DND-41 (cell line): ENCODE measurements at places on chromosomes 2 and 18.

GRCh38 chr2:39359453-39360038 is 77.5 kb downstream of the MAP4K3 start:
- DNase-seq: peak; percentile 17

DNA sequence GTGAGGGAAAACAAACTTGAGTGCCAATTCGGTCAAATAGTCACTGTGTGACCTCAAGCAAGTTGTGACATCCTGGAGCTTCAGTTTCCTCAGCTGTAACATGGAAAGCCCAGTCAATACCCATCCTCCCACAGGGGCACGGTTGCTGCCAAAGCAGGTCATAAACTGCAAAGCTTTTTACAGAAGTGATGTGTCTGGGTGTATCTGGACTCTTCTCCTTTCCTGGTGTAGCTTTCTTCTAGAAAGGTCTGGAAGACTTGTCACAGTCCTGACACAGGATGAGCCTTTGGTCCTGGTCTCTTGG is 4.2 kb upstream of the AFF3 start:
- DNase-seq: no peak

GRCh38 chr2:8550481-8550880 is 131.4 kb upstream of the ID2 start:
- DNase-seq: no peak

GRCh38 chr2:109144271-109144670 is 15.3 kb downstream of the SH3RF3 start:
- peak; percentile 25 for DNase-seq

GRCh38 chr2:238489431-238489830 is 62.7 kb downstream of the ASB1 start:
- DNase-seq: no peak

- no peak for DNase-seq
These were observed 1296.7 kb downstream of the SUCLG1 start for GRCh38 chr2:83162421-83162820.

DNA sequence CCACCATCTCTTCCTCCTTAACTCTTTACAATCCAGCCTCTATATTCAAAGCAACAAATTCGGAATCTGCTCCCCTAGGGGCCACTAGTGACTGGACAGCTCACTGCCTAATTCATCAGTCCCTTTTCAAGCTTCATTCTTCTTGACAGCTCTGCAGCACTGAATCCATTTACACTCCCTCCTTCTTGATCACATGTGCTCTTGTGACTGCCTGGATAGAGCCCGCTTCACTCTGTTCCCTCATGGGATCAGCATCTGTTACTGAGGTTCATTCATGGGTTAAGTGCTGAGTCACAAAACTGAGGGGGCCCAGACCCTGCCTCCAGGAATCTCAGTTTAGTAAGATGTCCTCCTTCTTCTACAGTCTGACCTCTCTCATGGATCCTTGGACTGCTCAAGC is 81.5 kb downstream of the CYRIA start:
- DNase-seq: no peak

DNA sequence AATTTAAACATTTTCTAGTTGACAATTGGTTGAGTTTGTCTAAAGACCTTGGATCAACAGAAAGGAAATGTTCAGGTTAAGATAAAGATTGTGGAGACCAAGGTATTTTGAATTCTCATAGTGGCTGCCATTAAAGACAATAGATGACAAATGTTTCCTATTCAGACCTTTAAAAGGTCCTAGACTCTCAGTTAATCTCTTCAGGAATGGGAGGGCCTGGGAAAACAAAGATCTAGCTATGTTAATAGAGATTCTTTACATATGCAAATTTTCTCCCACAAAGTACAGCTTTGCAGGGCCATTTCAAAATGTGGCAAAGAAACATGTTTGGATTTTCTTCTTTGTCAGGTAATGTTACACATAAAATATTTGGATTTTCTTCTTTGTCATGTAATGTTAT is 403.9 kb downstream of the SPAG16 start:
- no peak for DNase-seq

GRCh38 chr18:14093307-14093915 is 38.8 kb downstream of the ZNF519 start:
- no peak for DNase-seq
